Activated CD4-positive, alpha-beta T cell treated with anti-CD3 and anti-CD28 coated beads, Interleukin-2, Interleukin-4, amounts not matched to agents 100 ng/mL and 50 ng/mL, durations not matched to agents 16 hours and 8 hours (primary cell): ENCODE measurements at places on chromosomes 7 and 10.
A peak's percentile ranks its signal among the peaks of the same experiment; 100 is the strongest.

GRCh38 chr10:51615764-51616298 is 83.6 kb downstream of the CSTF2T start:
- DNase-seq = no peak

- DNase-seq = no peak
Observed at GRCh38 chr7:21044913-21045568, 258.4 kb upstream of the SP8 start.

GRCh38 chr10:132266594-132267161 is 41.1 kb downstream of the STK32C start:
- DNase-seq = no peak

- DNase-seq = no peak
Observed at GRCh38 chr10:122176232-122177213, 94.6 kb upstream of the BTBD16 start.

GRCh38 chr10:99431190-99431760 is 851 bp upstream of the GOT1 start:
- DNase-seq = peak; percentile 11

- DNase-seq = no peak
Observed at GRCh38 chr7:31056775-31057346, 4.8 kb downstream of the ADCYAP1R1 start.

- no peak for DNase-seq
Observed at GRCh38 chr10:99631496-99631895, 11.3 kb upstream of the SLC25A28 start.

DNA sequence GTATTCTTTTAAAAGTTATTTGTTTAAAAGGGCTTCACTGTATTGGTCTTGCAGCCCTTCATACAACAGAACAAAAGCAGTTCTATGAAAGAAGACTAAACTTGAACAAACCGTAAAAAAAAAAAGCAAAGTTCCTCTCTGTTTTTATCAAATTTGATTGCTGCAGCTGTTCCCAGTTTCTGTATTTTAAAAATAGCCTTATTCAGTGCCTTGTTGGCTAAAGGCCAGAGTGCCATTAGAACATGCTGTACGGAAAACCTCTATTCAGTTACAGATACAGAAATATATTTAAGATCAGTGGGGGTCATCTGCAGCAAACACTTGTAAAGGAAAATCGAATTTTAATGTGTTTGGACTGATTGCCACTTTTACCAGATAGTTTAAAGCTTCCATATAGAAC is 207.8 kb upstream of the ETV1 start:
- no peak for DNase-seq

DNA sequence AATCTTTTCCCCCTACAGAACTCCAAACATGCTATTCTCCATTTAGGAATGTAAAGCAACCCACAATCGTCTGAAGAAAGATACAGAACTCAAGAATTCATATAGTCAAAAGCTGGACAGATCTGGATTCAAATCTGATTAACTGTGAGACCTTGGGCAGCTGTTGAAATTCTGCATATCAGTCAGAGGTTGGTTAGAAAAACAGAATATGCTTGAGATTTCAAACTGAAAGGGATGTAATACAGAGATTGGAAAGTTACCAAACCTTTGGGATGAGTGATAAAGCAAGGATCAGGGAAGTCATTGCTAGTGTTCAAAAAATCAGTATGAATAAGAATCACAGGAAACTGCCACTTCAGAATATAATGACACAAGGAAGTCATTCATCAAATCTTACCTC is 406.6 kb downstream of the HTR7 start:
- no peak for DNase-seq

- no peak for DNase-seq
Observed at GRCh38 chr7:16740623-16740953, 13.0 kb upstream of the TSPAN13 start.

DNA sequence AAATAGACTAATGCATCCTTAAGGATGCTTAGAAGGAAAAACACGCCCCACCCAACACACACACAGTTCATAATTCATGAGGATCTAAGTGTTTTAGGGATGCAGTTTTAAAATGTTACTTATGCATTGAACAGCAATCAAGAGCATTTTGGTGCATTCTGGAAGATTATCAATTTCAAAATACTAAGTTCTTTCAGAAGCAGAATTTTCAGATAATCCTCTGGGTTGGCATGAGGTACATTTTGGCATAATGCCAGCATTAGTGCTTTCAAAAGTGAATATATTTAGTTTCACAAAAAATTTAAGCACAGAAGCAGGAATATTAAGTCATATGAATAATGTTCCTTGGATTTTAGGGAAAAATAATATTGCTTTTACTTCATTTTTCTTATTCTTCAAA is 937.1 kb downstream of the REEP3 start:
- DNase-seq = no peak

GRCh38 chr10:115706026-115706425 is 567.0 kb downstream of the GFRA1 start:
- no peak for DNase-seq

DNA sequence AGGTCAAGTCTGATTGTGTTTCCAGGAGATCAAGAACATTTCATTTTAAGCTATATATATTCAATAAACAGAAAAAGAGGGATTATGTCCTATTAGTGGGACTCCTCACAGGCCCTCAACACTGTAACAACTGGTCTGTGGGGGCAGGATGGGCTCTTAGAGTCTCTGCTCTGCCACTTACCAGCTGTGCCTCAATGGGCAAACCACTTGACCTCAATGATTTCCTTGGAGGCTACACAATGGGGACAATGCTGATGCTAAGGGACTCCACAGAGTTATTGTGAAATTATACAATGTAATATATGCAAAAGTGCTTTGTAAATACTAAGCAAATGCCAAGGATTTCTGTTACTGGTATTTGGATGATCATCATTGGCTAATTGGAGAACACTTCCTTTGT is 33.2 kb upstream of the MXI1 start:
- no peak for DNase-seq

GRCh38 chr10:106935978-106936451 is 228.5 kb downstream of the SORCS1 start:
- no peak for DNase-seq
